ENCODE measurements at places on chromosomes 4 and X. TPM values are rescaled to one million over a fixed set of nuclear protein-coding genes. Genes with fewer than 3 reads are reported as not detected.

Gene TRPC3
- not detected for polyA plus RNA-seq

DNA sequence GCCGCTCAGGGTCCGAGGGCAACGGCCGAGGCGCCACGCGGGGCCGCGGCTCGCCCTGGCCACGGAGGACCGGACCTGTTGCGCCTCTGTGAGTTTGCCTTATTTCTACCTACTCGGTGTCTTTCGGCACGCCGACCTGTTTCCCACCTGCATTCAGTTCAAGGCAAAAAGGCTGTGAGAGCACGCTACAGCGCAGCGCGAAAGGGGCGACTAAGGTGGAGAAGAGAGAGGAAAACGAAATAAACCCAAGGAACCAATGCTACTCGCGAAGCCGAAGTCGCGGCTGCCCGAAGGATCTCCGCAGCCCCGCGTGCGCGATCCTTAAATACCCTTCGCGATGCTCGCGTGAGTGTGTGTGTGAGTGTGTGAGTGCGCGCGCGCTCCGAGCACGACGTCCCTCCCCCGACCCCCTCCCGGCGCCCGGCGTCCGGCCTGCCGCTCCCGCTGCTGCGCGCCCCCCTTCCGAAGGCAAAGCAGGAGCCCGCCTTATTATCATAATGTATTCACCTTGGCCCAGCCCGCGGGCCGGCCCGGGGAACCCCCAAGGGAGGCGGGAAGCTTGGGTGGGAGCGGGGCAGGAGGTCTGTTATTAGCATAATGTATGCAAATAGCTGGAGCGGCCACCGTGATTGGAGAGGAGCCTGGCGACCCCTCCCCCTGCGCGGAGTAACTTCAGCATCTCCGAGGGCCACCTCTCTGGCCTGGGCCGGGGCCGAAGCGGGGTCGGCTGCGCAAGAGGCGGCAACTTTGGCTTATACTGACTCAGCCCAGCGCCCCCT, at the start of gene COL25A1:
TSS of gene COL25A1 (minus strand) at position 298 of the 779 bp plus-strand sequence.
- DNase-seq: peak; percentile 5

Gene XKRX
- polyA plus RNA-seq: 0.16 TPM

DNA sequence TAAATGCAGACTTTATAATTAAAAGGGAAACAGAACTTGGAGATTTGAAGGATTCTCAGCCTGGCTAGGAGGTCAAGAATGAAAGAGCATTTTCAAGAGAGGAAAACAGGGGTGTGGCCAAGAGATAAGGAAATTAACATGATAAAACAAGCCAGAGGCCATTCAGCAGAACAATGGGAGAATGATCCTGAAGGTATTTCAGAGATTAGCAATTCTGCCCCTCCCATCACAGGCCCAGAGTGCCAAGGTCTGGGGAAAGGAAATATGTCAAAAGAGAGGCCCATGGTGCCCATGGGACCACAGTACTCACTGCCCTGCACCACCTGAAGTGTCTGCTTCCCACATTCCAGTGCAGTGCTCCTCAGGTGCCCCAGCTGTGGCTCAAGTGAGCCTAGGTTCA, 188.5 kb upstream of the STS start:
- no peak for DNase-seq

DNA sequence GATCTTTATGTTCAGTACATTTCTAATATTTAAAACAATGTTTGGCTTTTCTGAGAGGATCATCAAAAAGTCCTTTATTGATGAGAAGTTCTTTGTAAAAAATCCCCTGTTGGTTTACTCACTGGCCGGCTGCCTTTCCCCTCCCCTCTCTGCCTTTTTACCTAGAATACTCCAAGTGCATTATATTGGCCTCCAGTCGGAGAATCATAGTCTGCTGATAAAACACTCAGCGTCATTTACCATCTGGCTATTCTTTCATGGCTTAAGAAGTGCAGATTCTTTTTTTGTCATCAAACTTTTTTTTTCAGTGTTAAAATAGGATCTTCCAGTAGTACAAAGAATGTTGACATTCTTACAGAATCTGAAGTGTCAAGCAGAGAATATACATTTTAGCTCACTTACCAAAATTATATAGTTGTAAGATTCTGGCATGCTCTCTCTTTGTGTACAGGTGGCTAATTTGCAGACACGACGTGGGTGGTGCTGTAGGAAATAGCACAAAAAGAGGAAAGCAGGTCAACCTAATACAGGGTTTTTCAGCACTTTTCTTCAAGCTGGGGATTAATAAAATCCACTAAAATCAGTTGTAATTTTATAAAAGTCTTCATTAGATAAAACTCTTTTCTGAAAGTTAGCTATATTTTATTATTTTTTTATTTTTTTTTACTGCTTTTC, 731.8 kb downstream of the KCTD8 start:
- DNase-seq: no peak

Gene NAT8L
- 8.2 TPM for polyA plus RNA-seq

Gene SSX2
- not detected for polyA plus RNA-seq

Gene LGI2
- 0.05 TPM for polyA plus RNA-seq
